DND-41 (cell line): ENCODE measurements at places on chromosomes 1 and 21.

GRCh38 chr1:54188291-54188690 lies 11.5 kb downstream of the CYB5RL start:
- no peak for DNase-seq

GRCh38 chr1:45686015-45686287 lies 382 bp downstream of the GPBP1L1 start:
- DNase-seq, result peak; percentile 65

GRCh38 chr1:84598846-84599741 lies 24.9 kb upstream of the CTBS start:
- DNase-seq, result no peak

- no peak for DNase-seq
These were observed 54.2 kb upstream of the SPATA6 start for GRCh38 chr1:48526008-48526710.

GRCh38 chr1:54476530-54477109 lies 70.4 kb upstream of the SSBP3 start:
- DNase-seq, result peak; percentile 50

GRCh38 chr1:90719330-90720144 lies 2.4 kb upstream of the BARHL2 start:
- no peak for DNase-seq

DNA sequence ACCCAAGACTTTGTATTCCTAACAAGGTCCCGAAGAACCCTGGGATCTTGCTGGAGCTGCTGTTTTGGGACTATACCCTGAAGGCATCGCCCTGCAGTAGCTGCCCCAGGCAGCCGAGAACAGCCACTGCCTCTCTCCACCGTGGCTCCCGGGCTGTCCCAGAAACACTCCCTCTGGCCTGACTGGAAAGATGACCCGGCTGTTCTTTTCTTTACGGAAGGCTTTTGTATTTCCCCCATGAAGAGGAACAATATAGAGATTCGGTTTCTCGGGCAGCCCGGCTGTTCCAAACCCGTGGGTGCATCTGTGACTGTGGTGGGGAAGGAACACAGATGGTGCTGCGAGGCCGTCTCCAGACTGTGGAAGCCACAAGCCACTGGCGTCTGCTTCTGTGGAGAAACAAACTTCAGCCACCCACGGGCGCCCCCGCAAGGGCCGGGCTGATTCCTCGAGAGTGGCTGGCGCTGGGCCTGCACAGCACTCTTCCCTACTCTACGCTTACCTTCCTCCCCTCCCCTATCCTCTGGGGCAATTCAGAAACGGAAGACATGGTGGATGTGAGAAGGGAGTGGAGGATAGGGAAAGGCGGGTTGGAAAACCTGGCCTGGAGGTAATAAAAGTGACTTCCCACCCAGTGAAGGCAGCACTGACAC lies 33.7 kb upstream of the VASH2 start:
- DNase-seq, result no peak

GRCh38 chr1:26913754-26914619 lies at the start of gene NR0B2:
TSS of gene NR0B2 (minus strand) at chr1:26913975. CDS start at chr1:26913940, 35 bp downstream.
- no peak for DNase-seq

DNA sequence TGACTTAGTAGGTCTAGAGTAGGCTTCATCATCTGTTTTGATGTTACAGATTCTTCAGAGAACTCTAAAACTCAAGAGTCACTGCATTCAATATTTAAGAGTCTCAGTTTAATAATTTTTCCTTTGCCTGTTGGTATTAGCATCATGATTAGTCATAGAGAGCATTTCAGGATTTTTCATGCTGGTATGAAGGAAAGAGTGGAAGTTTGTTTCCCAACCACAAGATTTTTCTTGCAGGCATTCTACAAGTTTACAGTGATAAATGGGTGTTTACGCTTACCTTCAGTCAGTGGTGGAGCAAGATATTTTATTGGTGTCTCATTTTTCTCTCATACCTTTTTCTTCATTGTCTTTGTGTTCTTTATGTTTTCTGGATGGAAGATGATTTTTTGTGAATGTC lies 58.4 kb upstream of the MYOCOS start:
- no peak for DNase-seq

GRCh38 chr1:86429835-86430234 lies 5.9 kb downstream of the CLCA2 start:
- peak; percentile 48 for DNase-seq

DNA sequence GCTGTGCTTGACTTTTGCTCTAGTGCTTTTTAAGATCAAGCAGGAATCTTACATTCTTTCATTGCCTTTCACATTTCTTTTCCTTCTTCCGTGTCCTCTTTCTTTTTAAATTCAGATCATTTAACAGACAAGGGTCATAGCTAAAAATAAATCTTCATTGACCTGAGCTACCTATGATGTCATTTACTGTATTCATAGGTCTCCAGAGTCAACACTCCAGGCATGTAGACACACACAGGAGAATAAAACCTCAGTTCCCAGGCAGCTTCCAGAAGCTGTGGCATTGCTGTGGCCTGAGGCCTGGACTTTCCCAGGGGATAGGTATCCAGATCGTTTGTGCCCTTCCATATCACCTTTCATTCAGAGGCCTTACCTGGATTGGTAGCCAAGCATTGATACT lies 38.5 kb upstream of the ENAH start:
- no peak for DNase-seq

DNA sequence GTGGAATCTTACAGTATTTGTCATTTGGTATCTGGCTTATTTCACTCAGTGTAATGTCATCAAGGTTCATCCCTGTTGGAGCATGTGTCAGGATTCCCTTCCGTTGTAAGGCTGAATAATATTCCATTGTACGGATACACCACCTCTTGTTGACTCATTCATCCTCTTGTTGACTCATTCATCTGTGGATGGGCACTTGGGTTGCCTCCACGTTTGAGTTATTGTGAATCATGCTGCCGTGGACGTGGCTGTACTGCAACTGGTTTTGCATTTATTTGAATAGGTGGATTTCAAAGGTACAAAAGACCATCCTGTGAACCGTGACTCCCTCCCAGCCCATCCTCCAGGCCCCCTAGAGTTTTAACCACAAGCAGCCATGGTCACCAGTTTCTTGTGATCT lies 11.9 kb upstream of the TCP10L start:
- no peak for DNase-seq

DNA sequence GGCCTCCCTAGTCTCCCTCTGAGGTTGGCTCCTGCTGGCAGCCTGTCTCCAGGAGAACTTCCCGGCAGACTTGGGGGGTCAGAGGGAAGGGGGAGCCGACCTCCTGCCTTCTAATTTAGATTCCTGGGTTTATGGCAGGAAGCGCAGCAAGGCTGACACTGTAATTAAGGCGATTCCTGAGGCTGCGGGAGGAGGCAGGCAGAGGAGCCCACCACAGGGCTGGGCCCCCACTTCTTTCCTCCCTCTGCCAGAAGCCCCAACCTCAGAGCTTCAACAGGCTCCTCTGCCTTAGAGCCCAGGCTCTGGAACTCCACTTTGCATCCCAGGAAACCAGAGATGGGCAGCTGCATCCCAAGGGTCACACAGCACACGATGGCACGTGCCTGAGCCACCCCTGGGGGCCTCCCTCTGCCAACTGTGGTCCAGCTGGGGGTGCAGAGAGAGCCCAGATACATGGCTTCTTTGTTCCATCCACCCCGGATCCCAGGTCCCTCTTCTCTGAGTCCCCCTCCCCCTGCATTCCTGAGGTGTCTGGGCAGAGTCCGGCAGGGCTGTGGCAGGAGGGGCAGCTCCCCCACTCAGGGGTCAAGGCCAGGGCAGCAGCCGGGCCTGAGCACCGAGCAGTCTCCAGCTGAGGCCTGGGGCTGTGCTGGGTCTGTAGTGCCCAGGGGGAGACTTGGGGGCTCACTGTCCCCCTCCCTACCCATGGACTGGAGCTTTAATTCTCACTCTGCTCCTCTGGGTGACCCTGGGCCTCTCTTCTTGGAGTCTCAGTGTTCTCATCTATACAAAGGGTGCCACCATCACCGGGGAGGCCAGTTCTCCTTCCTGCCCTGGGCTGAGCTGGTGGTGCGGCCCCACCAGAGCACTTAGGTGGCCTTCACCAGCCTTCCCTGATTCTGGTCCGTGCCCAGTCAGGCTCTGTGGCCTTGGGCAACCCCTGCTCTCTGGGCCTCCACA lies 39.4 kb upstream of the FAM131C start:
- no peak for DNase-seq

DNA sequence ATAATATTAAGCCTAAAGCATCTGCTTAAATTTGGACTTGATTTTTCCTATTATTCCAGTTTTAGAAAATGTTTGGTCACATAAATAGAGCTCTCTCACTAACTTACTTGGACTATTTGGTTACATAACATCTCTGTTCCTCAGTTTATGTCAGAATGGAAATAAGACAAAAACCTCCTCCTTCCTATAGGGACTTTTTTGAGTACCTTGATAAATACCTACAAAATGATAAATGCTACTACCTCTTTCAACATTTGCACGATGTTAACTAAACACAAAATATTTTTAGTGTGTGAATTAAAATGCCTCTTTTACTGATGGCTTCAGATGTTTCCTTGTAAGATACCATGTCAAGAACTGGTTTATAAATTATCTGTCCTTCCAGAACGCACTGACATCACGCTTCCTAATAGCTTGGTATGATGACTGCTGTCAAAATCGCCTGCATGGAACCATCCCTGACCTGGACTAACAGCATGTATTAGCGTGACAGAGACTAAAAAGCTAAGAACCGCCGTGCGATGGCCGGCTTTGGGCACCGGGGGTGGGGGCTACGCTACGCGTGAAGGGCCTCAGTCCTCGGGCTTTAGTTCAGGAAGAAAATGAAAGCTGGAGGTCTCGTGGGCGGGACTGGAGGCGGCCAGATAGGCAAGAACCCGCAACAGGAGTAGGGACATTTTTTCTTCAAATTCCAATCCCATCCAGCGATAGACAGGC lies 133.2 kb upstream of the BARHL2 start:
- DNase-seq, result no peak

GRCh38 chr1:185960422-185961321 lies 226.5 kb downstream of the HMCN1 start:
- DNase-seq, result no peak

DNA sequence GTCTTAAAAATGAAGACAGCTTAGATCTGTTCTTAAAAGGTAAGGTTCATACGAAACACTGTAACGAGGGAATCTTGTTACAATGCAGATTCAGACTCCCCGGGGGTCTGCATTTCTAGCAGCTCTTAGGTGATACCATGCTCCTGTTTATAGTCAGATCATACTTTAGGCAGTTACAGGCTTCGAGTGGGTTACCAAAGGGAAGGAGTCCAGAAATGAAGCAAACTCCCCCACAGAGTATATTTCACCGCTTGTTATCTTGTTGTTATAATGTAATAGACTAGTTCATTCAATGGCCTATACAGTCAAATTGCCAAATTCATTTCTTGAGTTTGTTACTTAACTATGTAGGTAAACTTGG lies 601.1 kb downstream of the USP25 start:
- DNase-seq, result no peak

DNA sequence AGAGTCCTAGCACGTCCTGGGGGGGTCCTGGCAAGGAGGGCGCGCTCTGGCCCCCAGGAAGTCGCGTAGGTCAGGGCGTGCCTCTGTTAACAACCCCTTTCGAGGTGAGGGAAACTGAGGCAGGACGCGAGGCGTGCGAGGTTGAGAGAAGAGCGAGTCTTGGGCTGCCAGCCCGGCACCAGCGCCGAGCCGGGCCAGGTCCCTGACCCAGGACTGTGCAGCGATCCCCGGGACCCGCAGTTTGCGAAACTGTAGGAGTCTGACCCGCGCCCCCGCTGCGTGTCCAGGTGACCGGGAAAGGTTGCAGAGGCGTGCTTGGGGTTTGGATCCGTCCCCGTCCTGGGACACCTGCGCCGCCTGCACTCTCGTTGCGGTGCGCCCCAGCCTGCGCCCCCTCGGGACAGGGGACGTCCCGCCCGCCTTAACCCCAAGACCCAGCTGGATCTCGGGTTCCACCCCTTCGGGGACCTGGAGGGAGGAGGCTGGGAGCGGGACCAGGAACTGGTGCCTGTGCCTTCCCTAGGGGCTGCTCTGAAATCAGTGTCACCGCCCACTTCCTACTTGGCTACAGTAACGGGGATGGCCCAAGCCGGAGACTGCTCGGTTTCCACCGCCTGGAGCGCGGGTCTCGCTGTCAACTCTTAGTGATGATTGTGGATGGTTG lies 493 bp downstream of the DISC1 start:
- peak; percentile 64 for DNase-seq

DNA sequence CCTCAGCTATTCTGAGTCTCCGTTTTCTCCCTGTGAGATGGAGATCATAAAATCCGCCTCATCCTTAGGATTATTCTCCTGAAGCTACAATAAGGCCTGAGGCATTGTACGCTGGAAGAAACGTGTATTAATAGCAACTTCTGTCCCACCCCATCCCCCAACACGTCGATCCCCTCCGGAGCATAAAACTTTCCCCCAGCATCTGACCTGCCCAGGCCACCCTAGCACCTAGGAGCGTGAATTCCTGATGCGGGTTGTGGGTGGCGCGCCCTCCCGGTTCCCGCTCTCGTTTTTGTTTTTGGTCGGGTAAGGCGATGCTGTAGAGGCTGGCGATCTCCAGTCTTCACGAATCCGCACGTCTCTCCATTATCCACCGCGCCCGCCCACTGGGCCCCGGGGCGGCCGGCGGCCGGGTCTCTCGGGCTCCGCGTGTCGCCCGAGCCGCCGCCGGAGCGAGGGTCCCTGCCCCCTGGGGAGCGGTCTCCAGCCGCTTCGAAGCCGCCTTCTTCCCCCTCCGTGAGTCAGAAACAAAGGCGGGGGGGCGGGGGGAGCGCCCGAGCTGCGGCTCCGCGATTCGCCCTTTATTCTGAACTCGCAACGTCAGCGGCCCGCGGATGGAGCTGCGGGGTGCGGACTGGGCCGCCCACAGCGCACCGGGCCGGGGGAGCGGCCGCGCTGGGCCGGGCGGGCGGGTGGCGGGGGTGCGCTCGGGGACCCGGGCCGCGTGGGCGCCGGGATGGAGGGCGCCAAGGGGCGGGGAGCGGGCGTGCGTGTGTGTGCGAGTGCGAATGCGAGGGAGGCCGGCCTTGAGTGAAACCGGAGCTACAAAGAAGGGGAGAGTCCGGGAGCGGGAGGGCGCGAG lies at the start of gene PLEKHO1:
Gene PLEKHO1 (plus strand): TSS at position 646 of the 862 bp plus-strand sequence. CDS start 342 bp downstream, outside the sequence.
- DNase-seq, result peak; percentile 87

- DNase-seq, result no peak
These were observed 47.1 kb downstream of the TCP10L start for GRCh38 chr21:32538147-32538792.

GRCh38 chr1:1573843-1574720 lies 581 bp downstream of the SSU72 start:
- peak; percentile 75 for DNase-seq

GRCh38 chr1:236947794-236948193 lies 56.4 kb downstream of the MT1HL1 start:
- DNase-seq, result no peak

- peak; percentile 28 for DNase-seq
These were observed 5.7 kb downstream of the ACAP3 start for GRCh38 chr1:1302006-1302430.

- peak; percentile 25 for DNase-seq
These were observed 7.6 kb downstream of the MAN1C1 start for GRCh38 chr1:25624156-25624555.

- peak; percentile 46 for DNase-seq
These were observed 11.6 kb downstream of the KCNQ4 start for GRCh38 chr1:40794974-40795715.
